Inflammatory macrophage (primary cell): ENCODE measurements at places on chromosomes 7 and 10.

DNA sequence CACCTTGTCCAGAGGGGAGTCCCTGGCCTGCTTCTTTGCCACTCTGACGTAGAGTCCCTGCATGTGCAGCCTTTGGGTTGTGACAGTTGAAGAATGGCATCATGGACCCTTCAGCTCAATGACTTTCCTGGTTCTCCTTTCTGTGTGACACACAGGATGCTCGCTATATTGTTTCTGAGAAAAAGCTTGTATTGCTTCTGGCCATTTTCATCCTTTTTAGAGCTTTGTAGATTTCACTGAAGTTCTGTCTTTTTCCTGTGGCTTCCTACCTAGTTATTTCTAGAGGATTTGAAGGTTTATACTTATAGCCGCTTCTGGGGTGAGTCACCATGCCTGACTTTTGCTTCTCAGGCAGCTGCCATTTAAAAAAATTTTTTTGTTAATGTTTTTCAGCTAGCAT lies 27.0 kb downstream of the SND1 start:
- DNase-seq = no peak

- no peak for DNase-seq
These were observed 57.5 kb upstream of the PPIF start for GRCh38 chr10:79289801-79290200.

- no peak for DNase-seq
These were observed 559.5 kb upstream of the C7orf33 start for GRCh38 chr7:148031019-148031418.

GRCh38 chr7:153912211-153912610 lies 140.0 kb upstream of the DPP6 start:
- DNase-seq = no peak

- DNase-seq = no peak
These were observed 70.6 kb upstream of the GRB10 start for GRCh38 chr7:50853311-50853710.

GRCh38 chr10:110643035-110643652 lies 992 bp upstream of the RBM20 start:
- DNase-seq = no peak

- no peak for DNase-seq
These were observed 77.8 kb downstream of the PROSER2 start for GRCh38 chr10:11901036-11901301.

DNA sequence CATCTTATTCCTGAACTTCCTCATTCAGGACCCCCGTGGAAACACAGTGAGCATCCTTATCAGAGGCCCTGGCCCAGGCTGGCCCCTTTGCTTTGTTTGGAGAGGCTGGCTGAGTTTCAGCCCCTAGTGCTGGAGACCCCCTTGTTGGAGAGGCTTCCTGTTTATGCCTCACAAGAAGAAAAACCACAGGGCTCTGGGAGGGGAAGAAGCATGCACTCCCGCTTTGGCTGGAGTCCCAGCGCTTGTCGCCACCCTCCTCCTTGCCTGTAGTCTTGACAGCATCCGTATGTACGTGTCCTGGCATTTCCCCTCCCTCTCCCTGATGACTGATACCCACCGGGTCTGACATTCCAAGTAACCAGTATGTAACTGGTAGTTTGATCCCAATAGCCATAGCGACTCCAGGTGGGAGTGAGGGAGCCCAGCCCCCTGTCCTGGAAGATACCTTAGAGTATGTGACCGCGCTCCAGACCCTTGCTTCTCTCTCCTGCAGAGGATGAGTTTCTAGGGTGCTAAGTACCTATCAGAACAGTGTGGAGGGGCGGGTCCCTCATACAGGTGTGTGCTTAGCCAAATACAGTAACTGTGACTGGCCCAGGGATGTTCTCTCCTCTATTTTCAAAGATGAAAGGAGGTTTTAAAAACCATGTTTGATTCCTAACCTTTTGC lies 6.9 kb upstream of the ATP6V0E2 start:
- no peak for DNase-seq

DNA sequence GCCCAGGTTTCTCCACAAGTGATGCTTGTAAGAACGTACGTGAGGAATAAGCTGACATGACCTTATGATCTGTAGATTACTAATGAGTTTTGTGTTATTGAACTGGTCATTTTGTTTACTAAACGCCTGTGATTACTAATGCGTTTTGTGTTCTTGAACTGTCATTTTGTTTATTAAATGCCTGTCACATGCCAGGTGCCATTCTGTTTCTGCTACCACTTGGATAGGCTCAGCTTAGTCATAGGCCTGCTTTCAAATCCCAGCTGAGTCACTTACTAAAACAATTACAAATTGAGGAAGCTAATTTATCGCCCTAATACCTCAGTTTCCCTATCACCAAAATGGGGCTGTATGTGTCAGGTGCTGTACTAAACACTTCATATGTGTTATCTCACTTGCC lies 4.7 kb upstream of the HGF start:
- DNase-seq = no peak

- no peak for DNase-seq
These were observed 343.7 kb downstream of the WDR11 start for GRCh38 chr10:121194696-121195523.

DNA sequence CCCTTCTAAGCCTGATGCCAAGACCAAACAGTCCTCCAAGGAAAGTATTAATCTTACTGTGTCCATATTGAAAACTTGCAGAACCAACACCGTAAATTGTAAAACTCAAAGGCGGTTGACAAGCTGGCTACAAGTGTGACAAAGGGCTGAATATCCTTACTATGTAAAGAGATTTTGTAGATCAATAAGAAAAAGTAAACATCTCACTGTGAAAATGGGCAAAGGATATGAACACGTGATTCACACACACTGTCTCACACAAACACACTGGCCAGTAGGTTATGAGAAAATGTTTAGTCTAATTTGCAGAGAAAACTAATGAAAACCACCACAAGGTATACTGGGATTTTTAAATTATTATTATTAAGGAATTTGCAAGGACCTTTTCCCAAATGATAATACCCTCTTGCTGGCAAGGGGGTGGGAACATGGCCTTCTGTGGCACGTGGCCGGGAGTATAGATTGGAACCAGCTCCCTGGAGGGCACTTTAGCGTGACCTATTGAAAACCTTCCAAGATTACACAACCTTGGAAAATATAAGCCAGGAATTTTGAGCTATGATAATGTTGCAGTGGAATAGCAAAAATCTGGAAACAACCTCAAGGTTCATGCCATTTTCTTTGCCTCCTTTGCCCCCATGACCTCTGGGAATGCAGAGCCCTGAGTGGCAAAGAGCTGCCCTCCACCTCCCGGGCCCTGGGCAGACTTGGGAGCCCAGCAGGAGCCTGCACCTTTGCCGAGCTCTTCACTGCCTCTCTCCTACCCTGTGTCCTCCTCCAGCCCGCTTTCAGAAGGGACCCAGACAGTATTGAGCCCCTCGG lies 26.2 kb upstream of the SLC29A3 start:
- no peak for DNase-seq

DNA sequence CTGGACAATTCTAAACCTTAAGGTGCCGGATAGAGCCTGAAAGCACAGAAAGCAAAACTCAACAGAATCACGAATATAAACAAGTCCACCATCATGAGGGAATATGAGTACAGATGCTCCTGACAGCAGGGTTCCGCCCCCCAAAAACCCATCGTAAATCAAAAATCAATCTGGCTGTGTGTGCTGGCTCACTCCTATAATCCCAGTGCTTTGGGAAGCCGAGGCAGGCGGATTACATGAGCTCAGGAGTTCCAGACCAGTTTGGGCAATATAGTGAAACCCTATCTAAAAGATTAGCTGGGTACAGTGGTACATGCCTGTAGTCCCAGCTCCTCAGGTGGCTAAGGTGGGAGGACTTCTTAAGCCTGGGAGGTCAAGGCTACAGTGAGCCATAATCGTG lies 12.2 kb downstream of the BUD31 start:
- no peak for DNase-seq

DNA sequence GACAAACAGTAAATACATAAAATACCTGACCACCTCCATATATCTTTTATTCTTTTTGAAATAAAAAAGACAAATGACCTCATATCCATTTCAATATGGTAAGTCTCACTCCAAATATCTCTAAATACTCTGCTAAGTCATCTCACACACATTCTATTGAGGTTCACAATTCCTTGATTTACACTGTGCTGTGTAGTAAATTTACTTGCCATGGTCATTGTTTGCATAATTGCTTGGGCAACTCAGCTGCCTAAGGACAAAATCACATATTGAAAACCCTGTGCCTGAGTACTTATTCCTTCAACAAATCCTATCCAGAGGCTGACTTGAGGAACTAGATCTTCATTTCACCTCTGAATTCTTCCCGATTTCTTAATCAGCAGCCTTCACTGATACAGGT lies 176.4 kb downstream of the THSD7A start:
- DNase-seq = no peak

- DNase-seq = no peak
These were observed 191.5 kb downstream of the AHR start for GRCh38 chr7:17489961-17490360.

DNA sequence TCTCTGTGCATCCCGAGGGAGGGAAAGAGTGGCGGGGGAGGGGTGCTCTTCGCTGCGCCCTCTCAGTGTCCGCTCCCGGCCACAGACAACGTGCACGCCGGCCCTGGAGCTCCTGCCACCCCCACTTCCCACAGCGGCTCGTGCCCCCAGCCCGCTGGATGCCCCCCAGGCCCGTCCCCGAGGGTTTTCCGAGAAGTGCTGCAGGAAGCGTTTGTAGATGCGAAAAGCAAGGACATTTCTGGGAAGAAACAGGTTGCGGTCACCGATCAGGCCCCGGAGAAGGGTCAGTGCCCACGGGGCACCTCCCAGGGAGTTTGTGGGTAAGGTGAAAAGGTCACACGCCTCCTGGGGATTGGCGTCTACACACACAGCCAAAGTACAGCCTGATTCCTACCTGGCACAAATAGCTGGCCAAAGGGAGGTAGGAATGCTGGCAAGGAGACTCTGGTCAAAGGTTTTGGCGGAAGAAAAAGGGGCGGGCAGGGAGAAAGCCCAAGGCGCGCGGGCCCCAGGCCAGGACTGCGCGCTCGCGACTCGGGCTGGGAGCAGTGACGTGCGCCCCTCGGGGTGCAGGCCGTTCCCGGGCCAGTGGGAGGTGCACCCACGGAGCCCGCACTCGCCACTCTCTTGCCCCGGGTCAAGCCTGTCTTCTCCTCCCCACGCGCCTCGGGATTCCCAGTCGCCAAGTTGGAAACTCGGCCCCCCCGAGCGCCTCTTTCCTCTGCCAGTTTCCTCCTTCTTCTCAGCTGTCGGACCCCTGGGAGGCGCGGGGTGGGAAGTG lies 1.5 kb upstream of the NRP1 start:
- DNase-seq = peak; percentile 85

DNA sequence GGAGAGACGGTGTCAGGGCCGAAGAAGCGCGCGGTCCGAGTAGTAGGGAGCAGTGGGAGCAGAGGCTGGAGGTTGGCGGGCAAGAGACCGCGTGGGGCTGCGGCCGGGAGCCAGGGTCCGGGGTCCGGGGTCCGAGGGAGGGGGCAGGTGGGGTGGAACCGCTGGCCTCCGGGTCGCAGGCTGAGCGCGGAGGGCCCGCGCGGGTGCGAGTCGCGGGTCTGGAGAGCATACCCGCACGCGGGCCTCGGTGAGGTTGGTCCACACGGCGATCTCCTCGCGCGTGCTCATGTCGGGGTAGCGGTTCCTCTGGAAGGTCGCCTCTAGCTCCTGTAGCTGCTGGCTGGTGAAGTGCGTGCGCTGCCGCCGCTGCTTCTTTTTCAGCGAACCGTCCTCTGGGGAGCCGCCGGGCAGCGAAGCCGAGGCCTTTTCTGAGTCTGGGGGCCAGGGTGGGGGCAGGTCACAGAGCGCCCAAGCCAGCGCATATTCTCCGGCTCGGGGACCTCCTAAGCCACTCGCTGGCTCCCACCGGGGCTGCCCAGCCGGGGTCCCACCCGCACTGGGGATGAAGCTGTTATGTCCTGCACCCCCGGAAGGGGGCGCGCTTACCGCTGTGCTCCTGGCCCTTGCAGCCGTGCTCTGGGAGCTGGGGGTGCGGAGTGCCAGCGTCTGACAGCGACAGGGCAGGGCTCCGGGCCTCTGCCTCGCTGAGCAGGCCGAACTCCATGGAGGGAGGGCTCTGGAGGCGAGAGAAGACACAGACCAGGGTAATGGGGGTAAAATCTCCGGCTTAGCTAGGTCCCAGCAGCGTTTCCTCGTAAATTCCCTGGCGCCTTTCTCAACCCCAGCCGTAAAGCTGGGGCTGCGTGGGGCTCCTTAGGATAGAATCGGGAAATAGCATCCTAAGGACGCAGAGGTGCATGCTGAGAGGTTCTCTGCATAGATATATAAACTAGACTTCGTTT lies 5.5 kb downstream of the ELOVL3 start:
- peak; percentile 54 for DNase-seq

- DNase-seq = peak; percentile 71
These were observed 17.2 kb upstream of the SLC18A3 start for GRCh38 chr10:49592726-49593563.

GRCh38 chr10:10919976-10920375 lies 97.7 kb upstream of the CELF2 start:
- no peak for DNase-seq

- no peak for DNase-seq
These were observed 93.7 kb downstream of the SVOPL start for GRCh38 chr7:138607216-138608126.
